ENCODE measurements at places on chromosomes 3 and 15.

DNA sequence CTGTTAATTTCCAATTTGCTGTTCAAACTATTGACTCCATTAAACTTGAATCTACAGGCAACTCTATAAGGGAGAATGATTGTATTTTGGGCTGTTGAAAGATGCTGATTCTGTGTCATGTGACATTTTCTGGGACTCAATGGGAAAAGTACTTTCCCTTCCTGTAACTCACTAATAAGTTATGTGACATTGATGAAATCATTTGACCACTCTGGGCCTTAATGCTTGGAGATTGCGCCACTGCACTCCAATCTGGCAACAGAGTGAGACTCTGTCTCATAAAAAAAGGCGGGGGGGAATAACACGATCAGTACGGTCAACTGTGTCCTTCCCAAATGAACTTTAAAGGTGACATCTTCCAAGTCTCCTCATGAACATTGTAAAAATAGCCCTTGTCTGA is 215.2 kb upstream of the SGO1 start:
- no peak for DNase-seq

- DNase-seq: no peak
Observed at GRCh38 chr3:177554895-177555759, 357.8 kb upstream of the TBL1XR1 start.

- no peak for DNase-seq
Observed at GRCh38 chr3:99269606-99270351, 368.3 kb upstream of the DCBLD2 start.

GRCh38 chr3:5466065-5466464 is 278.6 kb downstream of the EDEM1 start:
- no peak for DNase-seq

DNA sequence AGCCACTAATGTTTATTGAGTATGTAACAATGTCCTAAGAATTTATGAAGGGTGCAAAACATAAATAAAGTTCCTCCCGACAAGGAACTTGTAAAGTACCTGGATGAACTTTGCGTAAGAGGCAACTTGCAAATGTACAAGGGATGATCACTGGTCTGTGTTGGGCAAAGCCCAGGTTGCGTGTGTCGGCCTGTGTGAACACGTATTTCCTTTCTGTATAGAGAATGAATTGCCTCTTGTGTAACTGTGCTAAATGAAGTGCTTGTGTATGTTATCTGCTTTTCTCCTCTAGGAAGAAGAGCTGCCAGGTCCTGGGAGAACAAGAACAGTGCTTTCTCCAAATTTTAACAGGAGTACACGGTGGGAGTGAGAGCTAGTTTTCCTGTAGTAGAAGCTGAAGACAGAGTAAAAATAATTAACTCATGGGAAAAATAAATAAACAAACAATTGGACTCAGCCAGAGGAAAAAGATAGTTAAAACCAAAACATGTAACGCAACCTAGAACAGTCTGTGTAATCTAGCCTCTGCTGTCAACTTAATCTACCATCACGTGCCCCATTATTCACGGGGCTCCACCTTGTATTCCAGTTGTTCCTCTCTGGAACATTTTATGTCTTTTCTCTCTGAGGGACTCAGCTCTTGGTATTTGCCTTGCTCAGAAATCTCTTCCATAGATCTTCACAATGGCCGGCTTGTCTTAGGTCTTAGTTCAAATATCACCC is 83.7 kb upstream of the RASGRP1 start:
- no peak for DNase-seq

DNA sequence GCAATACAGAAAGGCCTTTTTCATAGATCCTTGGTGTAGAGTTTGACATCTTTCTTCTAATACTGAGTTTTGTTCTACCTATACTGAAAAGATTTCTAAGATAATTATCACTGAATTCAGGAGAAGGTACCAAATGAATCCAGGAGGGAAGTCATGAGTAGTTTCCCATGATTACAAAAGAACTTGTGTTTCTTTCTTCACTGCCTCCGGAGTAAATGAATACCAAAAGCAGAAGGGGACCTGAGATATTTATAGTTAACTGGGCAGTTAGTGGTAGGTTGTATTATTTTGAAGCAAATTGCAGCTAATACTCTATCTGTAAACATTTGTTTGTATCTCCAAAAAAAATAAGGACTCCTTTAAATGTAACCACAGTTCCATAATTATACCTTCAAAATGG is 175.4 kb downstream of the SUCNR1 start:
- no peak for DNase-seq

DNA sequence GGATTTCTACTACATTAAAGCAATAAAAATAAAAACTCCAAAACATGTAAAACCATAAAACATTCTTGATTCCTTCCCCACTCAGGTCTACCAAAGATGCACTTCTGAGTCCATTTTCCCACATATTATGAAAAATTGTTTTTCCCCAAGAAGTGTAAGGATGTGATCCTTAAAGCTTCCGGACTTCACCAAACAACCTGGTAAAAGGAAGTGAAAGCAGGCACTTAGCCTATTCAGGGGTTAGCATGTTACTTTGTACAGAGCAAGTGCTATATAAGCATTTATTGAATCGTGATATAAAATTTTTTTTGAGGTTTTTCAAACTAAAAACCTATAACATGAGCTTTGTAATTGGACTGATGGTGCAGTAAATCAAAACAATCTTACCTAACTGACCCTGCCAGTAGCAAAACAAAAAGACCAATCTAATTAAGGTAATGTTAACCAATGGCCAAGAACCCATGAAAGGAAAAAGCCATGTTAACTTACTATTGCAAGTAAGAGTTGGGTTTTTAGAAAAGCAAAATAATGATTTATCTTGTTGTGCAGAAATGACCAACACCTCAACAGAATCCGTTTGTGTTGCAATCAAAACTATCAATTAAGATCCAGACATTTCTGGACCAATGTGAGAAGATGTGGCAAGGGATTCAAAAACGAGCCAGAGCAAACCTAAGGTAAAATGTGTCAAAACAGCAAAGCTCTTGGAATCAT is 1.8 kb downstream of the SETD2 start:
- DNase-seq: no peak

DNA sequence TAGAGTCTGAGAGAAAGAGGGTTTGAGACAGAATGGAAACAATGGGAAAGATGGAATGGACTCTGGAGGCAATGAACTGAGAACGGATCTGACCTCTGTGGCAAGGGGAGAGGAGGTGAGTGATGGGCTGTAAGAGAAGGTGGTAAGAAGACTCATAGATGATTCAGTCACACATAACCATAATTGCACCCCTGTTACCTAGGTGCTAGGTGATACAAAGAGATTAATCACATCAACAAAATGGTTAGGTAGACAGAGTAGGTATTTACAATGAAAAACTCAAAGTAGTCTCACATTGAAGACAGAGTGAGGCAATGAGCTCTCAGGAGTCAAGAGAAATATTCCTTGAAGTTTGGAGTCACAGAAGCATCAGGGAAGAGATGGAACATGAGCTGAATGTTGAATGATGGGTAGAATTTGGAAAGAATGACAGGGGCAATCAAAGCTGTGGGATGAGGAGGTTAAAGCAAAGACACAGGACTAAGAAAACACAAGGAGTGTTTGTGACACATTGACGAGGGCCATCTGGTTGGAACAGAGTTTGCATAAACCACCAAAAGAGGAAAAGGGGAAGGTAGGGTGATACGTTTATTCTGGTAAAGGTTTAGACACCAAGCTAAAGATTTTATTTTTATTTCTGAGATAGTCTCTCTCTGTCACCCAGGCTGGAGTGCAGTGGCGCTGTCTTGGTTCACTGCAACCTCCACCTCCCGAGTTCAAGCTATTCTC is 32.7 kb downstream of the MME start:
- DNase-seq: no peak

- no peak for DNase-seq
Observed at GRCh38 chr3:126758882-126759281, 54.8 kb downstream of the CHCHD6 start.

DNA sequence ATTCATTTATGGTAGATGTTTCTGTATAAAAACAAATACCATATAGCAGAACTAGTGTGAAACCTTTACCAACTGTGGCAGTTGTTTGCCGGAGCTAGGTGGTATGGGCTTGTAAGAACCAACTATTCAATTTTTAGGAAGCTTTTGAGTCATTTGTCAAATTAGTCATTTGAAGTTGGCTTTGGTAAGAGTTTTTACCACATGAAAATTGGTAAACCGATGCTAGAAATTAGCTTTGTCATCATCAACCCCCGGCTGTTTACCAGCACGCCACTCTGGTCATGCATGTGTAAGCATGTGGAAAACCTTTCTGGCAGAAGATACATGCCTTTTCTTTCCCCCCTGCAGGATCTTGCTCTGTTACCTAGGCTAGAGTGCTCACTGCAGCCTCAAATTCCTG is 63.3 kb downstream of the IL1RAP start:
- no peak for DNase-seq

DNA sequence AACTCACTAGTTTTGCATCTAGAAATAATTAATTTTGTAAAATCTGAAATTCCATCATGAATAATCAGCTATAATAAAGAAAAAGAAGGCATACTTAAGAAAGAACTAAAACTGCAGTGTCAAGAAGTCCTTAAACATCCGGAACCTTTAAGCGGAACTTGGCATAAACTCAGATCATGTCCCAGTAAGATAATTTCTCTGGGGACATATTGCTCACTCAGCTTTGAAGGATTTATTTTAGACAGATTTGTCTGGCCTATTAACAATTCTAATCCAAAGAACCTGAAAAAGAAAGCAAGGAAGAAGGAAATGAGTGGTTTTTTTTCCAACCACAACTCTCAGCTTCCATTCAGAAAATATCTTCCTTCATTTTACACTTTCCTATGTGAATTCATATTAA is 850.3 kb downstream of the ROBO1 start:
- no peak for DNase-seq

- no peak for DNase-seq
Observed at GRCh38 chr15:43267439-43267838, 711 bp upstream of the TGM5 start.

DNA sequence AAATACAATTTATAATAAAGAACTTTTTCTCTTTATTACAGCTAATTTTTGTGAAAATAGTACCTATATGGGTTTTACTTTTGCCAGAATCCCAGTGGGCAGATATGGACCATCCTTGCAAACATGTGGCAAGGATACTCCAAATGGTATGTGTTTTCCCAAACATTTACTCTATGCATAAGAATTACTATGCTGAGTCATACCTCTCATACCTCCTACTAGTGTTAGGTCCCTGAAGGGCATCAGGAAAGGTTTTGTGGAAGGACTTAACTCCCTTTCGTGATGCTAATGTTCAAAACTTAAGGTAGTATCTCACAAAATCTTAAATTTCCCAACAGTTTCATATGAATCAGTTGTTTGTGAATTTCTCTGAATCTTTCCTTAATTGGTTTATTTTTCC is 21.3 kb downstream of the ADGRG7 start:
- DNase-seq: no peak

DNA sequence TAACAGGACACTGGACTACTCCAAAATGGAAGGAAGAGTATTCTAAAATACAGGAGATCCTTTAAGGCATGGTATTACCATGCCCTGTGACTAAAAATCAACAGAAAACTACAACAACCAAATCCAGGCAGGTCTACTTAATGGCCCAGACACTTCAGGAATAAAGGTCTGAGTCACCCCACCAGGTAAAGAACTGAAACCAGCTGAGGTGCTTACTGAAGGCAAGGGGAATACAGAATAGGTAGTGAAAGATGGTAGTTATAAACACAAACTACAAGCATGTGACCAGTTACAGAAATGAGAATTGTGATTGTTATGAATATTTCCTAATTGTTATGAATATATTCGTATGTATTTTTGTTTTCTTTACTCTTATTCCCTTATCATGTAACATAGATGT is 13.4 kb downstream of the IFT57 start:
- DNase-seq: no peak

- no peak for DNase-seq
Observed at GRCh38 chr3:149487598-149488197, 13.2 kb downstream of the TM4SF4 start.

GRCh38 chr15:95538693-95539092 is 791.8 kb upstream of the NR2F2 start:
- DNase-seq: no peak

- no peak for DNase-seq
Observed at GRCh38 chr3:100737334-100737733, 28.0 kb downstream of the TFG start.

GRCh38 chr3:9951598-9951961 is 628 bp downstream of the PRRT3 start:
- no peak for DNase-seq

- DNase-seq: no peak
Observed at GRCh38 chr3:61182662-61183061, 68.6 kb downstream of the FHIT start.

DNA sequence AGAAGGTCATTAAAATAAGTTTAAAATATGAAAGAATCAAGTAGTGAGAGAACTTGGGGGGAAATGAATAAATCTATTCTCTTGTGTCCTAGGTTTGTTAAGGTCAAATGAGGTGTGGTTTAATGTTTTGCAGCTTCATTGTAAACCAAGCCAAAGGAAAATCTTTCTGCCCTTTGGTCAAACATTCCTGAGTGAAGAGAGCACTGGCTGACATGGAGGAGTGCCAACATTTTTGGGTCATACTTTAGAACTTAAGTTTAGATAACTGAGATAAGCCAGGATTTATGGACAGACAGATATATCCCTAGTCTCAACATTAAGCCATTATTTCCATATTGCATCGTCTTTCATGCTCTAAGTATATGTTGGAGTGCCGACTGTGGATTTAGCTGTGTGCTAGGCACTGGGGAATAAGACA is 66.4 kb downstream of the PTPRG start:
- DNase-seq: no peak

- DNase-seq: peak; percentile 1
Observed at GRCh38 chr15:69161079-69161877, 843 bp downstream of the GLCE start.

DNA sequence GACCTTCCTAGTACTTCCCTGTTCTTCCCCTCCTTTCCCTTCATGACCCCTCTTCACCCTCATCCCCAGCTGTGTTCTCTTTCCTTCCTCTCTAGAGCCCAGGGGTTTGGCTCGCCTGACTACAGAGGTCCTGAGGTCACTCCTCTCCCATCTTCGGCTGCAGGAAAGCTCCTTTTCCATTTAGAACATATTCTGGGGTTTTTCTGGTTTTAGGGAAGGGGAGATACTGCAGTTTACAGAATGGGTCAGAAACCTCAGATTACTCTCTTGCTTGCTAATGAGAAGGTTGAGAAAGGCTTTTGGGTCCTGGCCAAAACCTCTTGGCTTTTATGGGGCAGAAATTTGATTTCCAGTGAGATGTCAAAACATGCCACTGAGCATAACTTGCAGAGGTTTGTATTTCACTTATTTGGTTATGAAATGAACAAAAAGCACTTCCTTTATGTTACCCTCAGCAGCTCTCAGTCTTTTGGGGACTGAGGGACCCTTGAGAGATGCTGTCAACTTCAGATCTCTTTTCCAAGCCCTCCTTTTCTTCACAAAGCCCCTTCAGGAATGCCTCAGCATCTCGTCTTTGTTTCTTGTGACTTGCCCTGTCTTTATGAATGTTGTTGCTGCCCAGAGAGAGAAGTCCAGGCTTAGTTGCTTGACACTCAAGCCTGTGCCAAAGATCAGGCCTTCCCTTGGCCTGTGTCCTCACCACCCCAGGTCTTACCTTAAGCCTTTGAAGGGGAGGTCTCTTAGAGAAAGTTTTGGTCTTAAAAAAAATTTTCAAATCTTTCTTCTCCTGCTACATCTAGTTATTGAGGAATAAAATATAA is 121.7 kb upstream of the TPM1 start:
- DNase-seq: no peak

Data from activated T-cell treated with anti-CD3 and anti-CD28 coated beads for 4 hours (primary cell).